Ascending aorta (tissue), 2 donors: ENCODE measurements at places on chromosomes 1 and 21.
A peak's percentile ranks its signal among the peaks of the same experiment; 100 is the strongest.

DNA sequence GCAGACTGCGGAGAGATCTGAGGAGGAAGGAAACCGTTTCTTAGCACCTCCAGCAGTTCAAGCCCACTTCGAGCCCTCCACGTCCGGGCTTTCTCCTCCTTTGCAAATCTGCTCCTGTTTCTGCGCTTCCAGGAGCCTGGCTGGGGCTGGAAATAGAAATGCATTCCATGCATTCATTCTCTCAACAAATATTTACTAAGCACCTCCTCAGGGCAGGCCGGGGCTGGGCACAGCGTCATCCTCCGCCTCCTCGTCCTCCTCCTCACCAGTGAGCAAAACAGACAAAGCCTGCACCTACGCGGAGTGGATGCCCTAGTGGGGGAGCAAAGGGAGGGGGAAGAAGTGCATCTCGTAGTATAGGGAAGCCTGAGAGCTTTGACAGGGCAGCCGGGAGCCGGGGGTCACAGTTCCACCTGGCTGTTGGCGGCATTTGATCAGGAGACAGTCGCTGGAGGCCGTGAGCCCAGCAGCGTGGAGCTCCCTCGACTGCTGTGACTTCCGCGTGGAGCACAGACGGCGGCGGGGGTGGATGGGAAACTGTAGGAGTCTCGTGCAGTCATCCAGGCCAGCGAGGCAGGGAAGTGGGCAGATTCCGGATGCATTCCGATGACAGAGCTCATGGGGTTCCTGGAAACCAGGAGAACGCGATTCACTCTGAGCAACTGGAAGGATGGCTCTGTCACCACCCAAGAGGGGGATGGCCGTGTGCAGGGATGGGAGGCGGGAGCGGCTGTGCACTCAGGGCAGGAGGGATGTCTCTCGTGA, 93.5 kb downstream of the SIK1 start:
- DNase-seq: no peak

DNA sequence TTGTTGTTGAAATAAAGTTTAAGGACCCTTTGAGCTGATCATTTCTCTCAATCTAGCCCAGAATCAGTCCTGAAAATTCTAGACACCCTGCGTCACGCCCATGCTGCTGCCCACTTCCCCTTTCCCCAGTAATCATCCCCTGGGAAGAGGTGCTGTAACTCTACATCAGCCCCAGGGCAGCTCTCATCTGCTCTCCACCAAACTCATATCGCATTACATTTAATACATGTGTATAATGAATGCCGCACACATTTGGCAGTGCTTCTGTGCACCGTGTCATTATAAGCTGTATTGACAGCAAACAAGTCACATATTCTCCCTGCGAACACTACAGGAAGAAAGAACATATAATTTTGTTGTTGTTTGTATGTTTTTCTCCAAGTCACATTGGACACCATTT, 539.7 kb upstream of the DAB1 start:
- DNase-seq: no peak

DNA sequence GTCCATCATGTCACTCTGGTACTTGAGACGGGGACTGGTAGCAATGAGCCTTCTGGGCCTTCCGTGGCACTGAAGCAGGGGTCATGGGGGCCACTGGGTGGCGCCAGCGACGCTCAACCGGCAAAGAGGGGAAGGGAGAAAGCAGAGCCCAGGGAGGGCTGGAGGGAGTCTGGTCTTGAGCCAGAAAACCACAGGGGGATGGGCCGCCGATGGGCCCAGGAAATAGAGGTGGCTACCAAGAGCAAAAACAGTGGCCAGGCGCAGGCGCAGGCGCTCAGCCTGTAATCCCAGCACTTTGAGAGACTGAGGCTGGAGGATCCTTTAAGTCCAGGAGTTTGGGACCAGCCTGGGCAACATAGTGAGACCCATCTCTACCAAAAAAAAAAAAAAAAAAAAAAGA, 21.8 kb downstream of the EXOC8 start:
- DNase-seq: no peak

DNA sequence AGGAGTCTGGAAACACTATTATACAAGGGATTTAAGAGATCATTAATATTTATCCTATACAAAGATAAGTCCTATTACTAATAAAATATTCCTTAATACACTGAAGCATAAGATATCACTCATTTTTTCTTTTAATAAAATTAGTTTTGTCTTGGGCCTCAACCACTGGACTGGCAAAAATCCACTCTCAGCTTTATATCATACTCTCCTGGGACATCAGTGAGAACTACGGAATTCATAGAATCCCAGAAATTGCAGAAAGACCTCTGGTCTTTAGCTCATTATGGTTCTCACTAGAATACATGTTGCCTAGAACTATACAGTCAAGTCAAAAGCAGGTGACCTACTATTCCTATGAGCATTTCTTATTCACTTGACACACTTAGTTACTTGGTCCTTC, 285.0 kb downstream of the LRRC40 start:
- DNase-seq: no peak

DNA sequence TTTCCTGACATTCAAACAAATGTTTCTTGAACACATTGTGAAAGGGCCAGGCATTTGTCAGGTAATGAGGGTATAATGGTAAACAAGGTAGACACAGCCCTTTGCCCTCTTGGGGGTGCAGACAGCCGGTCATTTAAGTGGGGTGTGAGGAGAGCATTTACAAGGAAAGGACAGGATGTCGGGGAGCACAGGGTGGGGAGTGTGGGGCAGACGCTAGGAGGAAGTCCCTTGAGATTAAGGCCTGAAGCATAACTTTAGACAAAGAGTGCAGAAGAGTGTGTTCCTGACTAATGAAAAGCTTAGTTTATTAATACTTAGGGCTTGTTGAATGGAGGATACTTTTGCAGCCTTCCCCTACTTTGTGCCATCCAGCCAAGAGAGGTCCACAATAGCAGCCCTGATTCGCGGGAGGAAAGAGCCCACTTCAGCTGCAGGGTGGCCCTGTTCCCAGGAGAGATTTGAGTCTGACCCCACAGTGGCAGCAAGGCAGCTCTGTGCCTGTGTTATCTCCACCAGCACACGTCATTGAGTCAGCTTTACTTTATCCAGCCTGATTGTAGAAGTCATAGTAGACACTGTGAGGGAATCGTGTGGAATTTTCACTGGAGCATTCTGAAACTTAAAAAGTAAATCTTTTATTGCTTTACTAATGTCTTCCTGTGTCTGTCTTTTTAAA, 35.1 kb downstream of the MPZL1 start:
- no peak for DNase-seq

DNA sequence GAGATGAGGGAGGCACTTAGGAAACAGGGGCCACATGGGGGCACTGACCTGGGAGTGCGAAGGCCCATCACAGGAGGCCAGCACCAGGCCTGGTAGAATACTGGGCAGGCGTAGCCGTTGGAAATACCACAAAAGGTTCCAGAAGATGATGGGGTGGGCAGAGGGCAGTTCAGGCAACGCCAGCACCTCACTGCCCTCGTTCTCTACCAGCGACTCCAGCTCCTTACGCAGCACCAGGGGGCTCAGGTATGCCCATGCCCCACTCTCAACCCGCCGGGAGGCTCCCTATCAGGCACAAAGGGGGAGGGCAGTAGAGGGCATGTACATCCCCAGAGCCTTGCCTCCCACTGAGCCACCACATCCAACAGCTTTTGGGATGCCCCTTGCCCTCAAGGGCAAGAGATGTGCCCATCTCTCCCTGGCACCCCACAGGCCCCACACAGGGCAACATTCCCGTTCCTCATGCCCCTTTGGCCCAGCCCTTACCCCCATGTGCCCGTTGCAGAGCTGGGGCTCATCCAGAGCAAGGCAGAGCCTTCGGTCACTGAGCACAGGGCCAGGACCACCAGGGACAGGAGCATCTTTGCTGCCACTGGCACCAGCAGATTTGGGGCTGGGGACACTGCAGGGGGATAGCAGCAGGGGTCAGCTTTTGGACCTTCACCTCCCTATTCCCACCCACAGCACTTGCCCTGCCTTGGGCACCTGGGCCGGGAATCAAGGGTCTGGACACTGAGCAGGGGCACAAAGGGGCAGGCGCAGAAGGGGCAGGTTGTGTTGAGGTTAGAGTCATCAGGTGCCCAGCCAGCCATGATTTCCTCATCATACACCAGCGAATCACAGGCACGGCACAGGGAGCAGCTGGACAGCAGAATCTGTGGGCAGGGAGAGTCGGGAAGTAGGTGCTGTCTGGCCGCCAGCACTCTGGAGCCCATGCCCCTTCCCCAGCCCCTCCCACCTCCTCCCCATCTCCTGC, 9.7 kb upstream of the GATAD2B start:
- DNase-seq: no peak

GRCh38 chr1:210311726-210312493, 16.8 kb upstream of the HHAT start:
- no peak for DNase-seq

GRCh38 chr21:43364851-43365424, 62.0 kb downstream of the SIK1 start:
- DNase-seq: no peak

GRCh38 chr1:119964673-119965363, 68.5 kb upstream of the ADAM30 start:
- no peak for DNase-seq

- peak; percentile 63 for DNase-seq
Measured at GRCh38 chr1:2224631-2225428, 3.3 kb upstream of the SKI start.

GRCh38 chr1:221170171-221170570, 290.9 kb downstream of the HLX start:
- no peak for DNase-seq

DNA sequence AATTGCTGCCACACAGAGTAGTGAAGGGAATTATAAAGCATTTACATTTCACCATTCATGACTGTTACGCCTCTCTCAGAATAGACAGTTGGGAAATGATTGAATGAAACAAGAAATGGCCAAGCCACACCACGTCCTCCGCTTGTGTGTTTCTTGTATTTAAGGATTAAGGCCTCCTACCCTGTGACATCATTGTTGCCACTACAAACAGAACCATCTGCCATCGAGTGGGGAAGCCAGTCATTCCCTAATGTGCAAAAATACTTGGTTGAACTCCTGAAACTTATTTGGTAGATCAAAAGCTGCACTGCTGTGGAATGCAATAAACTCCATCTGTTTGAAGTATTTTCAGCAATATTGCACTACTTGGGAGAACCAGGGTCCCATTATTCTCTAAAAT, 99.0 kb upstream of the C1orf105 start:
- DNase-seq: peak; percentile 68

GRCh38 chr1:227335242-227336020, 17.1 kb upstream of the CDC42BPA start:
- DNase-seq: no peak

DNA sequence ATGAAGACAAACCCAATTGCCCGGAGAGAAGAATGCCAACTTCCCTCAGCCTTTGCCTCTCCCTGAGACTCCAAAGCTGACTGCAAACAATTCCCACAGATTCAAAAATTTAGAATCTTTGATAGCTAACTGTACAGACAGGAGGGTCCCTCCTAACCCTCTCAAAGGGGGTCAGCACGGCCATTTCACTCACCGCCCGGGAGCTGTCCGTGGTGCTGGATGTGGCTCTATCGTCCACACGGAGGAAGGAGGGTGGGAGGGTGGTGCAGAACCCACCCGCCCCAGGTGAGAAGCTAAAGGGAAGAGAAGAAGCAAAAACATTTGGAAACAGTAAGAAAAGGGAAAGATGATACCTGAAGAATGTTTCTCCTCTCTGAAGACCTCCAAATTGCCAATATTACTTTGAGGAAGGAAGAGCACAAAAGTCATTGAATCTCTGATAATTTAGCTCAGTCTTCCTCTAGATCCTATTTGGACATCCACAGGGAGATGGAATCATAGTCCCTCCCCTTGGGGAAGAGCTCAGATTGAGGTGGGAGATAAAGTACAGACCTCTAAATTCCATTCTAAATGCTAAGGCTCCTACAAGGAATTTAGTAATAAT, 45.6 kb downstream of the RHBG start:
- DNase-seq: no peak

GRCh38 chr1:101178688-101179491, 57.9 kb upstream of the S1PR1 start:
- no peak for DNase-seq

GRCh38 chr21:8991968-8992621, 1529.3 kb upstream of the TPTE start:
- peak; percentile 58 for DNase-seq

GRCh38 chr1:64033667-64034220, 169.7 kb upstream of the UBE2U start:
- DNase-seq: peak; percentile 81

DNA sequence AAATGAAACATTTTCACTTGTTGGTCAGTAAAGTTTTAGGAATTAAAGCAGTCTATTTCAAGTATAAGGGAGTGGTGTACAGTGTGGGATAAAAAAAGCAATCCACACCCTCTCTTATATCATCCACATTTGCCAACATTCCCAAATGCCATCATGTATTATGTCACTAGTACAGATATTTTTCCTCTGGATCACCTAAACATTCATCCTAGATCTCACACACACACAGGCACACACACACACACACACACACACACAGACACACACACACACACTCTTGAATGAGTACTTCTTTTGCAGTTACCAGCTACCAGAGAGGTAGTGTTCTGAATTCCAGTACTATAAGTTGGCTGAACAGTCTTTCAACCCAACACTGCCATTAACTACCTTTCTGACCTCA, 1369.1 kb upstream of the ADGRL4 start:
- DNase-seq: no peak

- no peak for DNase-seq
Measured at GRCh38 chr1:23564529-23565122, 5.3 kb upstream of the ID3 start.

- no peak for DNase-seq
Measured at GRCh38 chr21:44353191-44353970, at the start of gene TRPM2. Gene TRPM2, plus strand, starts transcription at chr21:44353621. Its CDS starts 80 bp downstream, at chr21:44353701.

DNA sequence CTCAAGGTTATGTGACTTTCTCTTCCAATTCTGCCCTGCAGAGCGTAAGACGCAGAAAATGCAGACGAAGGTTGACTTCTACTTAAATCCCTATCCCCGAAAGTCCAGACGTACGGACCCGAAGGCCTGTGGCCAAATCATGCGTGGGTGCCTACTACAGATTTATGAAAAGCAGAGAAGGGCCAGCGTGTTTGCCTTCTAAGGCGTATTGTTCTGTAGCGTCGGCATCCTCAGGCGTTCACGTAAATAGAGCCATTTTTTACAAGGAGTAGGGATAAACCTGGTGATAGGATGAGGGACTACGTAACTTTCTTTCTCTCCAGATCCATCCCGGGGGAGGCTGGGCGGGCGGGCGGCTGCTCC, 222 bp upstream of the GIPC2 start:
- no peak for DNase-seq

GRCh38 chr1:159924025-159924790, 1.1 kb downstream of the TAGLN2 start:
- peak; percentile 97 for DNase-seq
